ENCODE measurements at places on chromosomes 6 and 20.

GRCh38 chr6:85364344-85364743 is 85.5 kb upstream of the NT5E start:
- no peak for DNase-seq

DNA sequence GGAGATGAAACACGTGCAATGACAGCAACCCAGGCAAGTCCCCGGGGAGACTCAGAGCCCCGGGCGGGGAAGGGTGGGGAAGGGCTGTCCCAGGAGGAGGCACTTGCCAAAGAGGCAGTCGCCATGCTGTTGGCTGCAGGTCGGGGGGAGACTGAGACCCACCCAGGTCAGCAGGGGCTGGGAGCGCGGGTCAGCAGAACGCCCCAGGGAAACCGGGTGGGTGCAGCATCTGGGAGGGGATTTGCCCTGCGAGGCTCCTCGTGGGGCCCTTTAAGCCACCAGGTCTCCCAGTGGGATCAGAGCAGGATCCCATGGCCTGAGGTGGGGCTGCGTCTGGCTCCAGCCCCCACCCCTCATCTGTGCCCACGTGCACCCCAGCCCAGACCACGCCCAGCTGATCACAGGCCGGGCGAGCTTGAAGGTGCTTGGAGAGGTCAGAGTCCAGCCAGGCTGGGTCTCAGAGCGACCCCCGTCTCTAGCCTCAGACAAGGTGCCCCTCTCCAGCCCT is 65.5 kb downstream of the YTHDF1 start:
- no peak for DNase-seq

GRCh38 chr6:10612161-10612560 is 82.3 kb downstream of the C6orf52 start:
- no peak for DNase-seq

GRCh38 chr6:168063431-168063830 is 15.6 kb downstream of the FRMD1 start:
- DNase-seq: no peak

- DNase-seq: no peak
Measured at GRCh38 chr20:36205026-36205425, 31.3 kb upstream of the AAR2 start.

- no peak for DNase-seq
Measured at GRCh38 chr6:36445621-36446020, 2.8 kb downstream of the KCTD20 start.
